ENCODE measurements at places on chromosomes 2 and 18.

DNA sequence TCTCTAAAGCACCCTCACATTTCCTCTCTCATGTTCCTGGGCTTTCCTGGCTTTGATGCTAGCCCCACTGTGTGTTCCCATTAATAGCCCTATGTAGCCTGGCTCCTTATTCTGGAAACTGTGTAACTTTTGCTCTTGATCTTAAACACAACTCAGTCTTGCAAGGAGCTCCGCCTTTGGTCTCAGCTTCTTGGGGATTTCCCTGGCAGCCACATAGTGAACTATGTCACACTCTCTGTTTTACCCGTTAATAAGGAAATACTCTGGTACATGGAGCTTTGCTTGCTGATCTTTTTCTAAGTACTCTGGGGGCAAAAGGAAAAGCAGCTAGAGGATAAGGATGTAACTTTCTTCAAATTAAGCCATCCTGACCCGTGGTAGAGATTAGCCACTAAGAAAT, 259.3 kb downstream of the NEDD4L start:
- DNase-seq = no peak

DNA sequence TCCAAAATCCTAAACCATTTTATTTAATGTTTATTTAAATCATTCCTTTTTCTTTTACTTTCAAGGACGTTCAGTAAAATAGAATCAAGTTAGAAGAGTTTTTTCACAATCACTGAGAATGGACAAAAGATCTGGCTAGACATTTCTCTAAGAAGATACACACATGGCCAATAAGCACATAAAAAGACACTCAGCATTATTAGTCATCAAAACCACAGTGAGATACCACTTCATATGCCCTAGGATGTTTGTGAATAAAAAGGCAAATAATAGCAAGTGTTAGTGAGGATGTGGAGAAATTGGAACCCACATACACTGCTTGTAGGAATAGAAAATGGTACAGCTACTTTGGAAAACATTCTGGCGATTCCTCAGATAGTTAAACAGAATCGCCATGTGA, 76.1 kb downstream of the RHBDD1 start:
- no peak for DNase-seq

GRCh38 chr2:143758629-143759330, 629.6 kb downstream of the ARHGAP15 start:
- DNase-seq = no peak

DNA sequence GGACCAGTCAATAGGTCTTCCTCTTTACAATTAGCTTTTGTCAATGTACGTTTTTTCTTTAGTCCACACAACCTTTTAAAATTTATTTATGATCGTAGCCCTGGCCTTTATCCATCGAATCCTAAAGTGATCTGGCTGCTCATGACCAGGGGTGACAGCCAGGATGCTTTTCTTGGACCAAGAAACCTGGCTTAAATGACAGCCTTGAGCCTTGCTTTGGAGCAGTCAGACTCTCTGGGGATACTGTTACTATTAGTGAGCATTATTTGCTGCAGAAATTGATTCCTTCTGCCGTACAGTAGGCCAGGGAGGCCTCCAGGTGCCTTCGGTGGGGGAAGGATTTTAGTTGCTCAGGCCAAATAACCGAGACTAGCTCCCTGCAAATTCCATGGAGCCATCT, 70.2 kb downstream of the AGAP1 start:
- no peak for DNase-seq

DNA sequence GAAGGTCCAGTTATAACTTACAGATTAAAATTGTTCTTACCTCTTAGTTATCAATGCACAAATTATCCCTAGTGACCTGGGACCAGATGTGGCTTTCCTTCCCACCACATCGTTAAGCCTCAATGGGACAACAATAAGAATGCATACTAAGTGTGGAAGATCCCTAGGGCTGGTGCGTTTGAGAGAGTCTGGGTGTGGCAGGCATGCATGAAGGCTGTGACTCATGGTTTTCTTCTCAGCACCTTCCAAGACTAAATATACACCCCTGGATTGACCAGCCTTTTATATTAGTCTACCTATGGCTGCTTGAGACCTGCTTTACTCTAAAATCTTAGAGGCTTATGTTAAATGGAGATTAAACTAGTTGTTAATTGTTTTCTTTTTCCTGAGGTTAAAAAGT, 261.7 kb upstream of the SLC14A2 start:
- no peak for DNase-seq

DNA sequence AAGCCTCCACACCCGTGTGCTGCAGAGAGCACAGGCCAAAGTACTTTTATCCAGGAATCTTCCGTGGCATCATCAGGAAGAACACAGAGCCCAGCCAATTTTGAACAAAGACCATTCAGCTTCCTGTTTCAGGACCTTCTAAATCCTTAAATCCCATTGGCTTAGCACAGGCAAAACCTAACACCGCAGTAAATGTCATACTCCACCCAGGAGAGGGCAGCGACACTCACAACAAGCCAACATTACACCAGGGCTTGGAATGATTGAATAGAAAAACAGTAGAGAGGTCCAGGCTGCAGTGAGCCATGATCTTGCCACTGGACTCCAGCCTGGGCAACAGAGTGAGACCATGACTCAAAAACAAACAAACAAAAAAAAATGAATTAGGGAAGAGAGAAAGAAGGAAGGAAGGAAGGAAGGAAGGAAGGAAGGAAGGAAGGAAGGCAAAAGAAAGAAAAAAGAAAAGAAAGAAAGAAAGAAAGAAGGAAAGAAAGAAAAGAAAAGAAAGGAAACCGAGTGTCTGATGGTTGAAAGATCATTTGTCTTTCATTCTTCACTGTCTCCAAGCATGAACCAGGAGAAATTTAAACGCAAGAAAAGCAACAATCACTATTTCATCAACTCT, 144.6 kb upstream of the SATB2 start:
- DNase-seq = no peak

DNA sequence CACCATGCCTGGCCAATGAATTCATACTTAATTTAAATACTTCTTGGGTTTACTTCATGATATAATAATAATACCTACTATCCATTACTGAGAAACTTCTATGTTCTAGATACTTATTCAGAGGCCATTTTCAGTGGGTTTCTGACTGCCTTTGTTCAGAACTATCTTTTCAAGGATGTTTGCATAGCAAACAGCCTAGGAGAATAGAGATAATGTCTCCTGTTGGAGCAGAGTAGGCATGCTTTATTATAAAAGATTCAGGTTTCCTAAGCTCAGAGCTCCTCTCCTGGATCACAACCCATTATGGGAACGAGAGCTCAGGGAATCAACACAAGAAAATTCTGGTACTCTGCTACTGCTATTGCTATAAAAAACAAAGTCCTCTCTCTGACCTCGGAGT, 11.1 kb downstream of the FASTKD1 start:
- no peak for DNase-seq

DNA sequence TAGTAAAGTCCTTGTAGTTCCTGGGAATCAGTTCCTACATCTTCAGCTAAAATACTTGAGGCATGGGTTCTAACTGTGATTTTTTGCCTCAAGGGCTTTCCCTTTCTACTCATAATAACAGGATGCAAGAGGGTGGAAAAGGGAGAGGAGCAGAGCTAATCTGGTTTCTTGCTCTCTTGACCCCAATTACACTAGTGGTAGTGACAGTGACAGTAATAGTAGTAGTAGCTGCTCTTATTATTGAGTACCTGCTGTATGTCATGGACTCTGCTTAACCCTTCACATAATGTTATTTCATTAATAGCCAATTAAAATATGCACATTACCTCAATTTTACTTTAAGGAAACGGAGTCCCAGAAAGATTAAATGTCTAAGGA, 214.8 kb upstream of the HNRNPA3 start:
- no peak for DNase-seq

GRCh38 chr2:101135412-101136296, 15.5 kb downstream of the TBC1D8 start:
- DNase-seq = no peak

- no peak for DNase-seq
Observed at GRCh38 chr2:101139495-101139894, 11.7 kb downstream of the TBC1D8 start.

DNA sequence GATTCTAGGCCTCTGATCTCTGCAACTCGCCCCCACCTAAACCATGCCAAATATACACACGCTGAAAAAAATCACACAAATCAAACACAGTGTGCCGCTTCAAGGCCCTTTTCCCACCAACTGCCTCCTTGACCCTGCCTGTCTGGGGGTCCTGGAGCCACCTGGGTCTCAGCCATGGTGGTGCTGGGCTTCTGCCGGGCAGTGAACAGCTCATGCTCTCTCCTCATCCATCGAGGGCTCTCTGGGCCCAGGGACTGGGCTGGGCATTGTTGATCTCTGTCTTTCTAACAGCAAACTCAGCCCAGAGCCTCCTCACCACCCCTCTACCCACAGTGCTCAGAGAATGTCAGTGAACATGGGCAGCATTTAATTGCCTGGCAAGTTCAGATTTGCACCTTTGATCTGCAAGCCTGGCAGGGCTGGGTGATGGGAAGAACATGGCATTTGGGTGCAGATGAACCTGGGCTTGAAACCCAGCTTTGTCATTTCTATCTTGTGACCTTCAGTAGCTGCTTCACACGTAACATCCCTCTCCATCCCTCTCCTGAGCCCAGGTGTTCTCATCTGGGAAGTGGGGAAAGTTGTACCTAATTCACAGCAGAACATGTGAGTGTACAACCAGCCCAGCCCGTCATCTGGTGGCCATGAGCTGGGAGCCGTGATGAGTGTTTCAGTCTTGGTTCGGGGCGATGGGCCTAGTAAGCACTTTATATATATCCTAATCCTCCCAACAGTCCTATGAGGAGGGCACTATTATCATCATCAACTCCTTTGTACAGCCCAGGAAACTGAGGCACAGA, 46.1 kb downstream of the SDC1 start:
- DNase-seq = no peak

GRCh38 chr2:191800874-191801273, 46.0 kb downstream of the CAVIN2 start:
- no peak for DNase-seq

DNA sequence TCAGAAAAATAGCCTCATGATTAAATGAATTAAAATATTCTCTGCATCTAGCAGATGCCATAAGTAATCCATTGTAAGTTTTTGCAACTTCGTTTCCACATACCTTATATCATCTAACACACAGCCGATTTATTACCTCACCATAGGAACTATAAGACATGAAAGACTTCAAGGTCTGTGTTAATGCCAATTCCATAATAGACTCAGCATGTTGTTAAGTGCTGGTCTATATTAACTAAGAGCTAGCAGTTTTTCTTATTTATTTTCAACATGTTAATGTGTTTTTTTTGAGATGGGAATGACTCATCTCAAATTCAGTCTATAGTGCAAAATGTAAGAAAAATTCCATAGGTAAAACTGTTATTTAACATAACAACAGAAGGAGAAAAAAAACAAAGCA, 243.9 kb upstream of the GULP1 start:
- no peak for DNase-seq

GRCh38 chr18:10343778-10344177, 110.7 kb upstream of the APCDD1 start:
- DNase-seq = peak; percentile 76

DNA sequence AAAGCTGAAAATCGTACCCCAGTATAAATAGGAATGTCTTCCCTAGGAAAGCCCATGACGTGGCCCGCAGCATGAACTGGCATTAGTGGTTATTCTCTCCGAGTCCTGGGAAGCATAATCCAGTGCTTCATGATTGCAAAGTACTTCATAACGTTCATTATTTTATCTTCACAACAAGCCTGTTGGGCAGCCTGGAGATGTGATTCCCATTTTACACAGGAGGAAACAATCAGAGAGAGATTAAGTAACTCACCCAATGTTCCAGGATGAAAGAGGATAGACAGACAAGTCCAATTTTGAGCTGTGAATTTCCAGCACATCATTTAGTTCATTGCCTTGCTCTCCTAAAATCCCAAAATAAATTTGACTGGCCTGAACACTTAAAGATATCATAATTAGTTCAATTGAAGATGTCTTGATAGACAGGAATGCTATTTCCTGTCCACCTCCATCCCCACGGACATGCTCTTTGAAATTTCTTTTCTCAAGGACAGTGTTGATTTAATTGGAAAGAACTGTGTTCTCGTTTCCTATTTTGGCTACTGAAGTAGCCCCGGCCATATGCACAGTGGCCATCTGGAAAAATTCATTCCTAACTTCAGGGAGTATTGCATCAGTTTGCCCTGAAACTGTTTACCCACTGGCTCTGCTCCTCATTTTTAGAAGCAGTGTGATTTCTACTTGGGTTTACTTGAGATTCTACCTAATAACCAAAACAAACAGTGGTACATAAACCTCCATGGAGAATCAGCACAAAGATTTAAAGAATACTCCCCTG, 93.9 kb downstream of the VWC2L start:
- no peak for DNase-seq

DNA sequence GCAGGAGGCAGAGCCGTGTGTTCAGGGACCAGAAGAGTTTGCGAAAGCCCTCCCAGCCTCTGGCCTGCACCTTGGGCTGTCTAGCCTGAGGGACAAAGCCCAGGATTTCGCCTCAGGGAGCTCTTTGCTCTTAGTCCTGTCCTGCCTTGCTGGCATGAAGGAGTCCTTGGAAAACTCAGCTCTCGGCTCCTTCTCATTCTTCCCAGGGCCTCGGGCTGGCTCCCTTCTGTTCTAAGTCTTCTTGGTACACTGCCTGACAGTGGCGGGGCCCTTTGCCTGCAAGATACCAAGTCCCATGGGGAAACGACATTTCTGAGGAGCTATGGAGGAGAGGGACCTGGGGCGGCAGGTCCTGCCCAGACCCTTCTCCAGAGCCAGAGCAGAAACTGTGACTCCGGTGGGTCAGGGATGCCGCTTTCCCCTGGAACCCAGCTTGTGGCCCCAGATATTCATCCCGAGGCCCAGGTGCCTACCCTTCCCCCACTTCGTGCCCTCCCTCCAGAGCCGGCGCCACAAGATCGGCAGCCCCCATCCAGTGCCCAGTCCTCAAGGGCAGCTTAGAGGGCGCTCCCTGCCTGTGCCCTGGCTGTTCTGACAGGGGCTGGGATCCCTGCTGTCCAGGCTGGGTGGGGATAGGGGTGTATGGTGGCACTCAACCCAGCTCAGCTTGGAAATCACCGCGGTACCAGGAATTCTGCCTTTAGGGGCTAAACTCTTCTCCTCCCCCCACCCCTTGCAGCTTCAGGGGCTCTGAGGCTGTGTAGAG, 5.5 kb upstream of the CYP26B1 start:
- no peak for DNase-seq

DNA sequence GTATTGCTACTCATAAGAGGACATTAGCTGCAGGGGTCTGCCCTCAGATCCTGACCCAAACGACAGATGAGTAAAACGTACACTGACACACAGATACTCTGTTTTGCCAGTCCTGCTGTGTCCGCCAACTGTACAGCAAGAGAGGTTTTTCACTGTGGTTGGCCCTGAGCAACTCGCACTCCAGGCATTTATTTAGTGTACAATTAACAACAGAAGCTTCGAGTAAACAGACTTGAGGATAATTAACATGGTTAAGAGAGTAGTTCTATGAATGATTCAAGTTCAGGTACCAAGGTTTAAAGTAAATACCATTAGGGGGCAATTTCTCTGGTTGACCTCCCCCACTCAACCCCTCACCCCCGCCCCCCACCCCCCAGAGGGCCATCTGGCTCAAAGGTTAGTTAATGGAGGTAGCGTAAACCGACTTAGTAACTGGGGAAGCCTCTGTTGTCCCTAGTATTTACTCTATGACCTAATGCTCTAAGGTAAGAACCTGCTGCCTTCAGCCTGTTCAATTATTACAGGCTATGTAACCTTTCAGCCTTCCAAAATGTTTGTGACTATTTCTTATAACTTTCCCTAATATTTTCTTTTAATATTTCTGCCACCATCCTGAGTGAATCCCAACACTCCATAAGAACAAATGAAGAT, 103.9 kb upstream of the XIRP2 start:
- no peak for DNase-seq

GRCh38 chr2:134737671-134738070, 18.9 kb upstream of the TMEM163 start:
- no peak for DNase-seq

Measured in left hindlimb (tissue), 1 donor.